Ovary (tissue), 10 donors: ENCODE measurements at places on chromosomes 7 and 10.

- DNase-seq: no peak
Observed at GRCh38 chr10:131035779-131036178, 275.7 kb downstream of the TCERG1L start.

DNA sequence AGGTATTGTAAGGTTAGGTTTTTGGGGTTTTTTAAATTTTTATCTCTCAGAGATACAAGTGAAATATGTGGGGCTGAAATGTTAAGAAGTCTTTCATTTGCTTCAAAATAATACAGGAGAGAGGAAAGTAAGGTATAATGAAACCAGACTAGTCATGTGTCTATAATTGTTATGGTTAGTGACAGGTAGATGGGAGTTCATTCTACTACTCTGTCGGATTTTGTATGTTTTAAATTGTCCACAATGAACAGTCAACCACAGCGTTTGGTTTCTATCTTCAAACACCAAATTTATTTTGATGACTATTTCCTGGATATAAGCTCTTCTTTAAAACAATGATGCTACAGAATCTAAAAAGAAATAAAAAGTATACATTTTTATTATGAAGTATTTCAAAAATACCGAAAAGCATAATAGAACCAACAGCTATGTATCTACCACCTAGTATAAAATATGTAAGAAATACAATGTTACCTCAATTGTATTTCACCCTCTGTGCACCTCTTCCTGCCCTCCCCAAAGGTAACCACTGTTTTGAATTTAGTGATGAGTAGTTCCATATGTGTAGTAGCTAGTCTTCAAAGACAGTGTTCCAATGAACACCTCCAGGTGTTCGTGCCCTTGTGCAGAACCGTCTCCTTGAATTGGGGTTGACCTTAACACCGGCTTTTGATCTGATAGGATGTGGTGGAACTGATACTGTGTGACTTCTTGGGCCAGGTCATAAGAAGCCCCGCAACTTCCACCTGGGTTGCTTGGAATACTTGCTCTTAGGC is 74.8 kb upstream of the CDK1 start:
- no peak for DNase-seq

GRCh38 chr7:157348548-157348947 is 11.7 kb downstream of the DNAJB6 start:
- DNase-seq: no peak

GRCh38 chr7:116997972-116998371 is 44.7 kb downstream of the ST7 start:
- DNase-seq: no peak

- DNase-seq: no peak
Observed at GRCh38 chr10:128296253-128297007, 170.2 kb upstream of the MKI67 start.

- DNase-seq: no peak
Observed at GRCh38 chr10:59285073-59285472, 77.3 kb downstream of the FAM13C start.

DNA sequence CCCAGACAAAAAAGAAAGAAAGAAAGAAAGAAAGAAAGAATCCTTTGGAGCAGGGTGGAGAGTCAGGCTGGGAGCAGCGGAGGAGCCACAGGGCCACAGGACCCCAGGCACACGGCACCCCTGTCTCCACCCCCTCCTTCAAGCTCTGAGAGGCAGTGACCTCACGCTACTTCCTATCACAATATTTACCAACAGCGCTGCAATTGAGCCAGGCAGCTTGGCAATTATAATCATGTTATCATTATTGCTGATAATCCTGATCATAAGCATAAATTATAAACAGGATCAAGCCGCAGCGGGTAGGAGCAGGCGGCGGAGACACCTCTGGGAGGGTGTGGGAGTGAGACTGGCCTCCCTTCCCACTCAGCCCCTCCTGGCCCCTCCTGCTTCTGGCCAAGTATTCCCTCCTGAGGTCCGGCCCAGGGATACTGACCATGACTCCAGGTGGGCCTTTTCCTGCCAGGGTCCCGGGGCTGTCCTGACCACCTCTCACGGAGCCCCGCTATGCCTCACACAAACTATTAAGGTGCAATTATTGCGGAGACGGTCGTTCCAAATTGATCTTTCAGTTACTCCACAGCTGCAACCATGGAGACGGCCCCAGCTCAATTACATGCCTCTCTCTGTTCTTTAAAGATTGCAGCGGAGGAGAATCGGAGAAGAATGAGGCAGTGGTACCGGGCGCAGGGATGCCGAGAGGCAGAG is 10.0 kb upstream of the GTF2IRD1 start:
- no peak for DNase-seq

GRCh38 chr7:128378637-128379036 is 17.1 kb upstream of the PRRT4 start:
- no peak for DNase-seq

GRCh38 chr10:73905256-73906020 is 5.5 kb upstream of the PLAU start:
- DNase-seq: no peak

GRCh38 chr7:73706126-73707044 is 13.1 kb downstream of the STX1A start:
- no peak for DNase-seq

DNA sequence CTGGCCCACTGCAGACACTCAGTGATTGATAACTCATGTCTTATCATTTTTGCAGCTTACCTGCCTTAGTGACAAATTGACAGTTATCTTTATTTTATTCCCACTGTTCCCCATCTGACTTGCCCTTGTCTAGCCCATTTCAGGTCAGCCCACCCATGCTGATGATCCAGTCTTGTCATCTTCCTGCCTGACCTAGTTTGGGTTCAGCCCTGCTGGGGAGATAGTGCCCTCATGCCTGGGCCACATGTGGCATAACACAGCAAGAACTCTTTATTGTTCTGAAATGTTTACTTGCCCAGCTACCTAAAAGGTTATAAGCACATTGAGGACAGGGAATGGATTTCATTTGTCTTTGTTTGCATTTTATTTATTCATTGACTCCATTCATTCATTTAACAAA is 75.6 kb downstream of the ENTPD1 start:
- DNase-seq: no peak

DNA sequence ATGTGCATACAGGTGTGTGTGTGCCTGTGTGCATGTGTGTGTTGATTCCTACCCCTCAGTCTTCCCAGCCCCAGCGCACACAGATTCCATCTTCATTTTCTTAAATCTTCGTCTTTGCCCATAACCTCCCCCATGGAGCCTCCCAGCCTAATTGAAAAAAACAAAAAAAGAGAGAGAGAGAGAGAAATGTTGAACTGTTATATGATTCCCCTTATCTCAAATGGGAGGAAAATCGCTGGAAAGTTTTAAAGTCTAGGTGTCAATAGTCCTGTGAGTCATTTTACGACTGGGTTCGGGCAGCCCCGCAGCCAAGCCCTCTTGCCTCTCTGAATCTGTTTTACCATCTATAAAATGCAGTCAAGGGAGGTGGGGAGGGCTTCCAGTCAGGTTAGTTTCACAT is 60.9 kb downstream of the SPOCK2 start:
- DNase-seq: no peak

- peak; percentile 75 for DNase-seq
Observed at GRCh38 chr10:89516149-89516832, 19.1 kb downstream of the SLC16A12 start.

- no peak for DNase-seq
Observed at GRCh38 chr10:90321132-90321816, 536.6 kb downstream of the HTR7 start.

- no peak for DNase-seq
Observed at GRCh38 chr10:63940277-63940922, 419.2 kb downstream of the REEP3 start.

GRCh38 chr7:74306730-74307469 is 17.7 kb downstream of the CLIP2 start:
- peak; percentile 65 for DNase-seq

GRCh38 chr10:74598891-74599566 is 227.4 kb upstream of the KAT6B start:
- DNase-seq: no peak

- no peak for DNase-seq
Observed at GRCh38 chr7:147245274-147245673, 1128.7 kb downstream of the CNTNAP2 start.

DNA sequence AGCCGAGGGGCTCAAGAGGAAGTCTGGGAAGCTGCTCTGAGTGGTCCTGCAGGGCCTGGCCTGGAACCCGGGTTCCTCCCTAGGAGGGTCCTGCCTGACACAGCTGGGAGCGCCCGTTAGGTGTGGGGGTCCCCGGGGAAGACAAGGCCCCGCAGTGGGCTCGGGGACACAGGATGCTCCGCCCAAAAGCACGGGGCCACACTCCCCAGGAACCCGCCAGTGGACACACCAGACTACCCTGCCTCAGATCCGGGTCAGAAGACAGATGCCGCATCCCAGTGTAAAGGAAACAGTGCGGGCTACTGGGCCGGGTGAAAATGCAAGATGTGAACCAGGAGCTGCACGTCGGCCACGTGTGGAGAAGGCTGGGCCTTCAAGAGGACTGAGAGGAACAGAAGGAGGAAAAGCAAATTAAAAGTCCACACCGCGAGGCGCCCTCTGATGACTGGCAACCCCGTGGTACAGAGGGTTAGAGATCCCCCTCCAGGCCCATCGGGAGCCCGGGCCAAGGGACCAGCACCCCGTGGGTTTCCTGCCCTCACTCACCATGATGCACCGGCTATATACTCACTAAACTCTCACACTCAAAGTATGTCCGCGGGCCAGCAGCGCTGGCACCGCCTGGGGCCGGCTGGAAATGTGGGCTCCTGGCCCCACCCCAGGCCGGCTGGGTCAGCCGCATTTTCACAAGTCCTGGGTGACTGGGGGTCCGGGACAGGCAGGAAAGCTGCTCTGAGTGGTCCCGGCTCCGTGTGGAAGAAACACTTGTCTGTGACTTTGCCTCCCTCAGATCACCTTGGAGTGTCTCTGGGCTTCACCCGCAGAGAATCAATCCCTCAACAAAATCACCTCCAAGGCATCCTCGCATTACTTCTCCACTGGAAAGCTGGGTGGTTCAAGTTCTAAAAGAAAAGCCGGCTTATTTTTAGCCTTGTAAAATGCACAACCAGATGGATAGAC is 6.1 kb downstream of the STK32C start:
- DNase-seq: peak; percentile 20

DNA sequence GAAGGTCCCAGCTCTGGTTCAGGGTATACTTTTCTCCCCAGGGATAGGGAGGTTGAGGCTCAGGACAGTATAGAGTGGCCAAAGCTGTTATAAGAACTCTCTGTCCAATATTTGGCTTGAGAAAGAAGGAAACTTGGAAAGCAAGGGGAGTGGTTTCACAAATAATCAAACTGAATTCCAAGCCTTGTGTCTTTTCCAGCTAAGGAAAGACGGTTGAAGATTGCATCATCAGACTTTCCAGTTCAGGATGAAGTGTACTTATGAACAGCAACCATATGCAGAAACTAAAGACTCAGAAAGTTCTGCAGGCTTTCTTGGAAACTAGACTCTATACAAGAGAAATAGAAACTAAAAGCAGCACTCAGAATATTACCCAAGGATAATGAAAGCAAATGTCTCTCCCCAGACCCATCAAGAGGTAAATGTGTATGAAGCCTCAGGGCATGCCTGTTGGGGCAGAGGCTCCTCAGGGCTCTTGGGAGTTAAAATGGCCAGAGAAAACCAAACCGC is 46.4 kb downstream of the RAMP3 start:
- no peak for DNase-seq

DNA sequence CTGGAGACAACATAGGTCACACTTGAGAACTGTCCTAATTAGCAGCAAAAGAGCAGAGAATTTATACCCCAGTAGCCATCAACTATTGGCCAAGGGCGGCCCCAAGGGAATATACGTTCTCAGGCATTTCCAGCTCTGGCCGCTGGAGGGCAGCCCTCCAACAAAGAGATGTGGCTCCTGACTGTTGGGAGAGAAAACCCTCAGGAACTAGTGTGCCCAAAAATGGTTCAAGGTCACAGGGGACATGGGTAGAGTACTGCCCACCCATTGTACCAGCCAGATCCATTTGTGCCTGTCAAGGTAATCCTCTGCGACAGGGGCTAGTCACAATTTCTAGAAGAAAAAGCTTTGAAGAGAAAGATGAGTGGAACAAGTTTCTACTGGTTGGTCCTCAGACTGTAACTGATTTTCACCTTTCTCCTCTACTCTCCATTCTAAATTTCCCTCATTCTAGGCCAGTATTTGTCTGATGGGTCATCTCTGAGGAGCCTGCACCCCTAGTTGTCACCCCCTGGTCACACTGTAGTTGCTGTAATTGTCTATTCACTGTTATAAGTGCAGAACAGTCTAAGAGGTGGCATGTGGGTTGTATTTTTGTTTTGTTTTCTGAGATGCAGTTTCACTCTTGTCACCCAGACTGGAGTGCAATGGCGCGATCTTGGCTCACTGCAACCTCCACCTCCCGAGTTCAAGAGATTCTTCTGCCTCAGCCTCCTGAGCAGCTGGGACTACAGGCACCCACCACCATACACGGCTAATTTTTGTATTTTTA is 14.7 kb upstream of the C7orf33 start:
- peak; percentile 32 for DNase-seq

DNA sequence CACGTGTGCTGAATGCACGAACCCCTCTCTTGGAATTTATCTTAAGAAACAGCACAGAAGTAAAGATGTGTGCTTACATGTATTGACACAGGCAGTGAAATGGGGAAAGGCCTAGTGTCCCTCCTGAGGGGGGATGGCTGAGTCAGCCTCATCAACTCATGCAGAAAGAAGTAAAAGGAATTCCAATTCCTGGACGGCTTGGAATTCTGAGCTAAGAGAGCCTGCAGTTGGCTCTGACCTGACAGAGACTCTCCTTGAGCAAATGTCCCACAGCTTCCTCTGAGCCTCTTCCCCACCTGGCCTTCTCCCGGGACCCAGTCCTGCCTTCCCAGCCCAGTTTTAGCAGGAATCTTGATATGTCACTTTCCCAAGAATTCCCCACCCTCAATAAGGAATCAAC is 542.4 kb upstream of the ADARB2 start:
- DNase-seq: no peak

DNA sequence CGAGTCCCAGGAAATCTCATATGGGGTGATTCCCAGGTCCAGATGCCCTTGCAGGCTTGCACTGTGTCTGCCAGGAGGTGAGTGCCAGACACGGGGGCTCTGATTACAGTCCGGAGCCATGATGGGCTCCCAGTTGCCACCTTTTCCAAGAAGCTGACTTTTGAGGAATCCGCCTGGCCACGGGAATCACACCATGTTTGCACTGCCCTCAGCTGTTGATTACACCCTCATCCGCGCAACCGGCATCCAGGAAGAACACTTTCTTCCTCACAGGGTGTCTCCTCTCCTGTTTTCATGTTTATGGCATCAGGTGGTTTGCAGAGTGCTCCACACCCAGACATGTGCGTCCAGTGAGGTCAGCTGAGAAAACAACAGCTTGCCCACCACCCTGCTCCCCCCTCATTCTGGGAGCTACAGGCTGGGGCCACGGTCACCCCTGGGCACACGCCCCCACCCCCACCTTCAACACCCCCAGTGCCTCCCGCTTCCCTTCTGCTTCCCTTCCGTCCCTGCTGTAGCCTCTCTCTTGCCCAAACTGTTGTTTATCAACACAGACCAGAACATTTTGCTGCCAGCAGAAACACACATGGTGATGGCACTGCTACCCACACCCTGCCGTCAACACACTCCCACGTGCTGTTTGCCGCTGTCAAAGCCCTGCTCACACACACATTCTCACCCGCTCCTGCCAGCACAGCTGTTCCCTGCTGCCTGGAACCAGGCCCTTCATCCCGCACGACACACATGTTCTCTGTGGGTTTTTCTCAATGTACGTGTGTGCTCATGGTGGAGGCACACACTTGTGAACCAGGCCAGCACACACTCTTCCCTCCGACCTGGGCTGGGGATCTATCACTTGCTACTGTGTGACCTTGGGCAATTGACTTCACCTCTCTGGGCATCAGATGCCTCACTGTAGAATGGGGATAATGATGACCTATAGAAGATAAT is 35.8 kb downstream of the DDIT4 start:
- DNase-seq: no peak
